ENCODE measurements at places on chromosomes 11 and 22.

GRCh38 chr11:33065445-33066178 is 26.2 kb downstream of the TCP11L1 start:
- DNase-seq: no peak

GRCh38 chr22:23531966-23532705 is 48.0 kb downstream of the IGLL1 start:
- no peak for DNase-seq

- no peak for DNase-seq
These were observed 789 bp downstream of the RPS13 start for GRCh38 chr11:17076517-17077239.

DNA sequence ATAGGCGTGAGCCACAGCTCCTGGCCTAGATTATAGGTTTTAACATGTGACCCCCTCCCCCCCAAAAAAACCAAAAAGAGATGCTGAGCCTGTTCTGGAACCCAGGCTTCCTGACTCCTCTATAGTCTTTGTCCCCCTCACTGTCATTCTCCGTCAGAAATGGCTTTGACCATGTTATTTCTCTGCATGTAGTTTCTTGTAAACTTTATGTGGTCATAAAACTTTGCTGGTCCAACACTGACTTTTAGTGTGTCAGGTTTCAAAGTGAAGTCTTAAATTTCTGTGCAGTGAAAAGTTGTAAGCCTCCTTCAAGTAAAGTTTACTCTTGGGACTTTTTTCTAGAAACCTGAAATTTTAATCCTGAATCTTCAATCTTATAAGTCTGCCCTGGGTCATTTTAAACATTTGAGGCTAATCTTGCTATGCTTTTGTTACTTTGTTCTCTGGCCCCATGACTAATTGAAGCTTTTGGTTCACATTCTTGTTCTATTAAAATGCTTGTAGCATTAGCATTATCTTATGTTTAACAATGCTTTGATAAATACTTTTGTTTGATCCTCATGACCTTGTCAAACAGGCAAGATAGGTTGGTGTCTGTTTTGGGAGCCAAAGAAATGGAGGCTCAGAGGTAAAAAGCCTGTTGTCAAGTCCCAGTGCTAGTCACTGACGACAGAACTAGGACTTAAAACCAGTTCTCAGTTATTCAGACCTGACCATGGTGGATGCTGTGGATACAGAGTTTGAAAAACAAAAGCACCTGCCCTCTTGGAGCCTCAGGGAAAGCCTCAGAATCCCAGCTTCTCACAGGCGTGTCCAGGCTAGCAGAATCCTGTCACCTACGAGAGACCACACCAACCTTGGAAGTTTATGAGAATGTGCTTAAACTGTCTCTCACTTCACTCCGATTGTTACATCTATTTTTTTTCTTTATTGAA is 87.7 kb upstream of the HORMAD2 start:
- no peak for DNase-seq

- DNase-seq: peak; percentile 84
These were observed 13.0 kb downstream of the MRPL21 start for GRCh38 chr11:68890490-68891231.

GRCh38 chr22:32619614-32620426 is 145.2 kb downstream of the FBXO7 start:
- DNase-seq: no peak

DNA sequence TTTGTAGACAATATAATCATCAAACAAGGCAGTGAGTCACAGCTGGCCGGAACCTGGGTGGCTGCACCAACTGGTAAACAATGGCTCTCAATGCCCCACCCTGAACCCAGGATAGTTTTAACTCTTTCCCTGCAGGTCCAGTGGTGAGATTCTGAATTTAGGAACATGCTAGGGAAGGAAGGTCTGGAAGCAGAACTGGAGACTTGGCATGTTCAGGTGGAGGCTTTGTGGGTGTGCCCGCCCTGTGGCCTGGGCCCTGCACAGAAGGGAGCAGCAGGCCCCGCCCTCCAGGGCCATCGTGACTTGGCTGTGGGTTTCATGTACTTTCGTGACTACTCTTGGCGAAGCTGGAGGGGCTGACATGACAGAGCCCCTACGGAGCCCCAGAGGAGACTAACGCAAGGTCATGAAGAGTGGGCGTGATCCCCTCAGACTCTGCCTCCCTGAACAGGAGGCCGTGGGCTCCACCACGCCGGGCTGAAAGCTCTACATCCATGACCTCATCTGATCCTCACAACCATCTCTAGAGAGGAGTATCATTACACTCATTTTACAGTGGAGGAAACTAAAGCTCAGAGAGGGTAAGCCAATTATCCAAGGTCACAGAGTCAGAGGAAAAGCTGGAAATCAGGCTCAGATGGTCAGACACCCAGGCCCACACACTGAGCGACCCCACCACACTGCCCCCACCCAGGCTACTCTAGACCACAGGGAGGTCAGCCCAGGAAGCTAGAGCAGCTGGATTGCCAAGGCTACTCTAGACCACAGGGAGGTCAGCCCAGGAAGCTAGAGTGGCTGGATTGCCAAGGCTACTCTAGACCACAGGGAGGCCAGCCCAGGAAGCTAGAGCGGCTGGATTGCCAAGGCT is 27.3 kb downstream of the MAFF start:
- peak; percentile 35 for DNase-seq

DNA sequence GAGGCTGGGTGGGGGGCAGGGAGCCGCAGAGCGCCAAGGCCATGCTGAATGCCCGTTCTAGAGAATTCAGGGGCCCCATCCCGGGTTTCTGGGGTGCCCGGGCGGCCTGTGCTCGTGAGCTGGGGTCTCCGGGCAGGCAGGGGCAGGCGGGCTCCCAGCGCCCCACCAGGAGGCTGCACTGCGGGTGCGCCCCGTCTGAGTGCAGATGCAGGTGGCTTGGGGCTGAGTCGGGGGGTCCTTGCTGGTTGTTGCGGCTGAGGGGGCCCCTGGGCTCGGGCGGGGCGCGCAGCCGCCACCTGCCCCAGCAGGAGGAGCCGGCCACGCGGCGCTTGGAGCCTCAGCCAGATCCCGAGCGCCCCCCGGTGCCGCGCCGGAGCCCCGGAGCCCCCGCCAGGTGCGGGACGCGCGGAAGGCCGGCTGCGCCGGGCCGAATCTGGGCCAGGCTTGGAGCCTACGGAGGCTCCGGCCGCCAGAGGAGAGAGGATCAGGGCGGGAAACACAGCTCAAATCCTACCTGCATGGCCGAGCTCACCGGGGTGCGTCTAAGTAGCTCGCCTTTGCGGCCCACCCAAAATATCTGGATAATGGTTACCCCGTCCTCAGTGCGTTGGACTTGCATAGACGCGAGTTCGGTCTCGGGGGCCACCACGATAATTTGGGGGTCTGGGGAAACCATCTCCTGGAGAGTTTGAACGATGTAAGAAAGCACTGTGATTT is 590 bp upstream of the IGF2 start:
- no peak for DNase-seq

DNA sequence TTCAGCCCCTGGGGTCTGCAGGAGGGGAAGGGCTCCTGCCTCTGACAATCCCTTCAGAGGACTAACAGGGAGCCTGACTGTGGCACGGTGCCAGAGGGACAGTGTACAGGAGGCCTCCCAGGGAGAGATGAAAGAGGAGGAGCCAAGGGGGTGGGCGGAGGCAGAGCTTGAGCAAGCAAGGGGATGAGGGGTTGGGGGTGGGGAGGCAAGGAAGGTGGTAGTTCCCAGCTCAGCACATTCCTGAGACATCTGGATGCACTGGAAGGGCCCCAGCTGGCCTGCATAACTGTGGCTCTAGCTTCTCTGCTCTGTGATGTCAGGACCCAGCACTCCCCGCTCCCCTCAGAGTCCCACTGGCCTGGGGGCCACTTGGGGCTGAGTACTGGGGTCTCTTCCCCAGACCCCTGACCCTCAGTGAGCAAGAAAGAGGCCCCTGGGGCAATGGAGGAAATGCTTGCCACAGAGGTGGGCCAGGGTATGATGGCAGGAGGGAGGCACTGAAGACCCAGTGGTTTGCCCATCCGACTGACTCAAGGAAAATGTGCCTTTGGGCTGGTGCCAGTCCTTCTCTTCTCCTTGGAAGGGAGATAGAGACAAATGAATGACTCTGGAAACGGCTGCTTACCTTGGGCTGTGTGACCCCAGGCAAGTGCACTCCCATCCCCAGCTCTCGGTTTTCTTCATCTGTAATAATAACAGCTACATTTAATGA is 13.3 kb downstream of the CREB3L1 start:
- DNase-seq: peak; percentile 85

- DNase-seq: peak; percentile 21
These were observed 2.7 kb downstream of the GNAZ start for GRCh38 chr22:23072911-23073491.

GRCh38 chr11:3378426-3379423 is at the start of gene ZNF195:
ZNF195 (minus strand) TSS chr11:3379146; CDS start chr11:3379040, 106 bp downstream.
- DNase-seq: peak; percentile 68
